SIG-M5 (cell line): ENCODE measurements at places on chromosomes 7 and 10.

GRCh38 chr7:2074691-2075090 is 158.1 kb downstream of the MAD1L1 start:
- no peak for DNase-seq

DNA sequence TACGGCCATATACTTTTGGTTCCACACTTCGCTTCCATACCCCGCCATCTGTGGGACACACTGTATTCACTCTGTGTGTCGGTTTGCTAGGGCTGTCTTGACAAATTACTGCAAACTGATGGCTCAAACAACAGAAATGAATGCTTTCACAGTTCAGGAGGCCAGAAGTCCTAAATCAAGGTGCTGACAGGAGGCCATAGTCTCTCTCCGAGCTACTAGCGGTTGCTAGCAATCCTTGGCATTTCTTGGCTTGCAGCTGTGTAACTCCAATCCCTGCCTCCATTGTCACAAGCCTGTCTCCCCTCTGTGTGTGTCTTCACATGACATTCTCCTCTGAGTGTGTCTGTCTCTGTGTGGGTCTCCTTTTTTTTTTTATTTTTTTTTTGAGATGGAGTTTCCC is 28.9 kb upstream of the BMPR1A start:
- DNase-seq, result no peak

DNA sequence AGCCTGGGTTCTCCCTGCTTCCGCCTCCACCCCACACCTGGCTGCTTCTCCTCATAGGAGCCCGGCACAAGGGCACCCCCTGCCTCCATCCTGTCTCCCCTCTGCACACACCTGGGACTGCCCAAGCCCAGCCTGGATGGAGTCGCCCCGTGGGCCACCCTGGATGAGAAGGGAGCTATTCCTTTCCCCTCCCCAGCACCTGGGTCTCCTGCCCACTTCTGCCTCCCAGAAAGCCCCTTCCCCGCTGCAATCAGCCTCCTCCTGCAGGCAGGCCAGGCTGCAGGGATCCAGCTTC is 45.2 kb downstream of the ELFN1 start:
- no peak for DNase-seq

GRCh38 chr10:21969326-21970287 is 33.9 kb downstream of the DNAJC1 start:
- no peak for DNase-seq

DNA sequence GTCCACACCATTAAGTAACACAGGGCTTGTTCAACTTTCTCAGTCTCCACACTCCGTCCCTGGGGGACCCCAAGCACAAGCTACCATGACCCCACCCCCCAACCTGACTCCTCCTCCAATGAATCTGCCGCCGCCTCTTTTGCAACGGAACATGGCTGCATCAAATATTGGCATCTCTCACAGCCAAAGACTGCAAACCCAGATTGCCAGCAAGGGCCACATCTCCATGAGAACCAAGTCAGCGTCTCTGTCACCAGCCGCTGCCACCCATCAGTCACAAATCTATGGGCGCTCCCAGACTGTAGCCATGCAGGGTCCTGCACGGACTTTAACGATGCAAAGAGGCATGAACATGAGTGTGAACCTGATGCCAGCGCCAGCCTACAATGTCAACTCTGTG is 81.1 kb upstream of the SAMD8 start:
- DNase-seq, result no peak

DNA sequence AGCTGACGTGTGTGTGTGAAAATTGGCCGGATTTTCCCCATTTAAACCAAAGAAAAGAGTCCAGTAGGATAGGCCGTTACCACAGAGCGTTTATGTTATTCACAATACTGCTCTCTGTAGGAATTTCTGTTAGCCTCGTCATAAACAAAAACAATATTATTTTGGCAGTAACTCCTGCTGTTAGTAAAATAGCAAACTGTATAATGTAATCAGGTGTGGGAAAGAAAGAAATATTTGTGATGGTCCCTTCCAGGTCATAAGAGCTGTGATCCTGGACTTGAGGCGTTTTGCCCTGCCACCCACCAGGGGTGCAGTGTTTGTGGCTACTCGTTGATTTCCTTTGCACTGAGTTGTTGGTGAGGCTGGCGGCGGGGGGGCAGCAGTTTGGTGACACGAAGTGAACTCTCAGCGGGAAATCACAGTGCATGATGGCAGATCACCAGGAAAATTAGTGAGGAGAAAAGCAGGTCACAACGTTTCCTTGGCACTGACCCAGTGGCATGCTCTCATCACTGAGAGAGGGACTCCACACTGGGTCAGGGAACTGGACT is 2.8 kb downstream of the EEPD1 start:
- DNase-seq, result no peak

GRCh38 chr10:32061440-32061839 is 5.2 kb upstream of the KIF5B start:
- DNase-seq, result no peak

DNA sequence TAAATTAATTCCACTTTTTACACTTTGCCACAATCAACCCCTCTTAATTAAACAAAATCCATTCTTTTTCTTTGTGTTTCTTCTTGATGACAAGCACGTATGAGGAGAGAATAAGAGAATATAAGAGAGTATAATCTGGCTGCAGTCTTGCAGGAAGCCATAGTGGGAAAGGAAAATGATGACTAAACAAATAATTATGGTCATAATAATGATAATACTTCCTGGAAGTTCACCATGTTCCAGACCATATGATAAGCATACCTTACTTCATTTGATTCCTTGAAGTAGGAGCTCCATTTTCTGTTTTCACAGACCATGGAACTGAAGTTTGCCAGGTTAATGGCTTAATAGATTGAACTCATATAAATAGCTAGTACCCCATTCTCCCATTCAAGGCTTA is 237.8 kb downstream of the SEMA3D start:
- no peak for DNase-seq

DNA sequence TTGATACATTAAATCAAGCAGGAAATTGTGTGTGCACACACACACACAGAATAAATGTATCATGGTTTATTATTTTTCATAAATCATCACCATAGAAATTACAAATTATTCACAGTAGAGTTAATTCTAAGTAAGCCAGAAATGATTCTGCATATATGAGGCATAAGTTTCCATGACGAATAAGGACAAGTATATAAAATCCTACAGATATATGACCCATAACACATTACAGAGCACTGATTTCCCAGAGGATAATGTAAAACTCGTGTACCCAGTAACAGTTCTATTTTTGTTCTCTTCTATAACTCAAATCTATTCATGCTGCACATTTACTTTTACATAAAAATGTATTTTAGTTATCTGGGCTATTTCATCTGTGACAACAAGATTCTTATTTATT is 169.7 kb downstream of the LRRTM3 start:
- DNase-seq, result no peak
